ENCODE measurements at places on chromosomes 5 and 9. TPM values are rescaled to one million over a fixed set of nuclear protein-coding genes. Genes with fewer than 3 reads are reported as not detected.

DNA sequence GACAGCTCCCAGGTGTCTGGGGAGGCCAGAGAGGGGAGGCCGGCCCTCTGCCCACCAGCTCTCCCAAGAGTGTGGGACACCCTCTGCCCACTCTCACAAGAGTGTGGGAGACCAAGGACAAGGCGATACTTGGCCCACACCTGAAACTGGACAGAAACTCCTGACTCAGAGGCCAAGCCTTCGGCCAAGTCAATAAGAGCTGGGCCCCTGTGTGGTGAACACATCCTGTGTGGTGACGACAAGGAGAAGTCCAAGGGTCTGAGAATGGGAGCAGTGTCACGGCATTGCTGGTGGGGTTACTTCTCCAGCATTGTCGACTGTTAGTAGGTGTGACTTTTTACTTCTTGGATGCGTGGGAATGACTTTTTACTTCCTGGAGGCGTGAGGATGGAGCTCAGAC lies 14.6 kb upstream of the F2RL1 start:
- H3K27me3 ChIP-seq: no peaks in the 10 kb centered on the region
- no peak overlapping the region for H3K27ac ChIP-seq
- H3K4me1 ChIP-seq: peaks cover 10% of the 10 kb centered on the region
- no peak for DNase-seq

DNA sequence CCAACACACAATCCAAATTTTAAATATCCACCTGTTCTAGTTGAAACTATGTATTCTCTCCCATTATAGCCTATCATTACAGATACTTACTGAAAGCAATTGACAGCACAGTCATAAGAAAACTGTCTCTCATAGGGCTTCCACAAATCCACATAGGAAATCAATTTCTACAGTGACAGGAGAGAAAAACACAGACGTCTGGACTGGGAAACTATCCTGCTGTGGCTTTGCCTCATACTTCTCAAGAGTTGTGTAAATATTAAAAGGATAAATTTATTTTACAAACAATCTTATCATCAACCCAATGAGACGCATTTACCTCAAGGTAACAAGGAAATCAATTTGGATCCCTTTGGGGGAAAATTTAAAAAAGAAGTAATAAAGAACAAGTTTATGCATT lies 517.5 kb downstream of the EFNA5 start:
- no peak for DNase-seq
- H3K27ac ChIP-seq: no peak overlapping the region
- no peaks in the 10 kb centered on the region for H3K27me3 ChIP-seq
- H3K4me3 ChIP-seq: no peak overlapping the region
- no peaks in the 10 kb centered on the region for H3K36me3 ChIP-seq
- no peaks in the 10 kb centered on the region for H3K4me1 ChIP-seq

- no peaks in the 10 kb centered on the region for H3K36me3 ChIP-seq
- H3K4me3 ChIP-seq: no peak overlapping the region
- peak; percentile 21 for DNase-seq
- H3K27me3 ChIP-seq: no peaks in the 10 kb centered on the region
- no peaks in the 10 kb centered on the region for H3K4me1 ChIP-seq
- no peak overlapping the region for H3K27ac ChIP-seq
Measured at GRCh38 chr5:144742361-144742760, 571.7 kb downstream of the KCTD16 start.

- no peak overlapping the region for H3K27ac ChIP-seq
- H3K4me1 ChIP-seq: no peaks in the 10 kb centered on the region
Measured at GRCh38 chr5:120447706-120448239, 16.3 kb upstream of the PRR16 start.

DNA sequence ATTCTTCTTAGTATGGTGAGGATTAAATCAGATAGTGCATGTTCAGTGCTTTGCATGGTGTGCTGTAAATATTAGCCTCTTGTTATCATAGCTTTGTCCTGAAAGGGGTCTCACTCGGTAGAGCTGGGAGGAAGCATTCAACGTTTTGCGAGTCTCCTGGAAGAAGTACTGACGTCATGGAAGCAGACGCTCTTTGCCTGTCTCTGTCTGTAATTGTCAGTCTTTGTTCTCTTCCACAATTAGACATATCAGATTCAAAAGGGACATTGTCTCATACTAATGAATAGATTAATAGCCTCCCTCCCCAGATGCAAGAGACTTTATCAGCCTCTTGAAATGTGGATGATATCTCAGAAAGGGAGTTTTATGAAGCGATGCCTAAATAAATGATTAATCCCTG lies 91.8 kb upstream of the CXCL14 start:
- no peaks in the 10 kb centered on the region for H3K36me3 ChIP-seq
- DNase-seq: no peak
- H3K27ac ChIP-seq: no peak overlapping the region
- H3K27me3 ChIP-seq: no peaks in the 10 kb centered on the region
- H3K4me1 ChIP-seq: peaks cover 5% of the 10 kb centered on the region

MYOT gene
- 8.3 TPM for total RNA-seq

DNA sequence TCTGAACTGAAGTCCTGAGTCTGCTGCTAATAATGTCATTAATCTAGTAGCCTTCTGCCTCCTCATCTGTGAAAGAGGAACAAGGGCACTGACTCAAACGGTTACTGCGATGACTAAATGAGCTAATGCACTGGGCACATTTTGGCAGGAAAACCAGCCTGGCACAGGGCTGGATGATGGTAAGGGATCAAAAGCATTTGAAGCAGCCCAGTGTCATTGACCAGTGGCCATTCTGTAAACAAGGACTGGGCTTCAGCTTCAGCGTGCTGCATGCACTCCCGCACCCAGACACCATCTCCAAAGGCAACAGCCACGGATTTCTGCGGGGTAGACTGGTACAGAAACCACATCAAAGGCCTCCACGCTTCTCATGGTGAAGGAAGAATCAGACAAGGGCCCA lies 8.0 kb downstream of the GCNT4 start:
- peak; percentile 6 for DNase-seq
- peaks cover 2% of the 10 kb centered on the region for H3K27me3 ChIP-seq
- no peak overlapping the region for H3K4me3 ChIP-seq
- no peaks in the 10 kb centered on the region for H3K36me3 ChIP-seq

NMUR2 gene
- total RNA-seq: 0.30 TPM

GRCh38 chr9:13873203-13873602 lies 440.7 kb downstream of the NFIB start:
- H3K4me1 ChIP-seq: no peaks in the 10 kb centered on the region
- H3K27me3 ChIP-seq: no peaks in the 10 kb centered on the region
- no peak overlapping the region for H3K27ac ChIP-seq
- H3K4me3 ChIP-seq: no peak overlapping the region

MOB3B gene
- total RNA-seq: 9.4 TPM

CFAP90 gene
- total RNA-seq: 17.8 TPM

DNA sequence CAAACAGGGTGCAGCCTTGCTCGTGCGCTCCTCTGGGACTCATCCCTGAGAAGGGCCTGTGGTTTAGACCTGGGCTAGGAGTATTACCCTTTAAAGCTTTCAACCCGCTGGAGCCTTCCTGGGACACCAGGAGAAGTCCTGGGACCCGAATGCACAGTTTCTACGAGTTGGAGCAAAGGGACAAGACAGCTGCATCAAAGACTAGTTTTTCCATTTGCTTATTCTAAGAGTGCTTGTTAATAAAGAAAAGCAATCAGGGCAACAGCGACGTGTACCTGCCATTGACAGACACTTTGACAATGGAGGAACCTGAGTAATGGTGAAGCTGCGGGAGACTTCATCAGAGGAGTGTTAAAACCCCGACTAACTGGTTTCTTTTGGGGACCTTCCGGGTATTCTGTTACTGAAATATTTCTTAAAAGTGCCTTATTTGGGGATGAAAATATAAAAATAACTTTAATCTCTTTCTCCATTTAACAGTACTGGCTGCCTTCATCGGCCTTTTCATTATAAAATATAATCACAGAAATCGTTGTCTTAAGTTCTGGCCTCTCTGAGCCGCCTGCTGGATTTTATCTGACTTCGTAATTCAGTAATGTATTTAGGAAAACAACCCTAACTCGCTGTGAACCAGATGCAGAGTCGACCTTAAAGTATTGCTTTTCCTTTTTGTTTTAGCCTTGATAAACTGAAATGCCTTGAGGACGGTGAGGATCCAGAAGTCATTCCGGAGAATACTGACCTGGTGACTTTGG lies 732 bp downstream of the SNAPC3 start:
- no peaks in the 10 kb centered on the region for H3K27me3 ChIP-seq
- peaks cover 18% of the 10 kb centered on the region for H3K36me3 ChIP-seq
- no peak for DNase-seq
- peak overlapping the region; percentile 93 for H3K27ac ChIP-seq

PITX1 gene
- total RNA-seq: 0.11 TPM

Data from spinal cord (tissue), 10 donors.